ENCODE measurements at places on chromosomes 5 and 9.

DNA sequence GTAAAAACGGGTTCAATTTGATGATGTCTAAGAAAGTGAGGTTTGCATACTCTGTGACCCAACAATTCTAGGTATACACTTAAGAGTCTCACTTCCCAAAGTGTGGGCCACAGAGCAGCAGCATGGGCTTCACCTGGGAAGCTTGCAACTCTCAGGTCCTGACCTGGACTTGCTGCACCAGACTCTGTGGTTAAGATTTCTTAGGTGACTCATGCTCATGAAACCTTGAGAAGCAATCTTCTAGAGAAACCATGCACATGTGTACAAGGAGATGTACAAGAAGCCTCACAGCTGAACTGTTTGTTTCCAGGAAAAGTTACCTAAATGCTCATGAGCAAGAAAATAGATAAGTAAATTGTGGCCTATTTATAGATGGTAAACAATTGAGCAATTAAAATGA lies 30.0 kb downstream of the DNAJC21 start:
- peak; percentile 30 for DNase-seq

- no peak for DNase-seq
These were observed 237.0 kb downstream of the PAPPA start for GRCh38 chr9:116390303-116391228.

DNA sequence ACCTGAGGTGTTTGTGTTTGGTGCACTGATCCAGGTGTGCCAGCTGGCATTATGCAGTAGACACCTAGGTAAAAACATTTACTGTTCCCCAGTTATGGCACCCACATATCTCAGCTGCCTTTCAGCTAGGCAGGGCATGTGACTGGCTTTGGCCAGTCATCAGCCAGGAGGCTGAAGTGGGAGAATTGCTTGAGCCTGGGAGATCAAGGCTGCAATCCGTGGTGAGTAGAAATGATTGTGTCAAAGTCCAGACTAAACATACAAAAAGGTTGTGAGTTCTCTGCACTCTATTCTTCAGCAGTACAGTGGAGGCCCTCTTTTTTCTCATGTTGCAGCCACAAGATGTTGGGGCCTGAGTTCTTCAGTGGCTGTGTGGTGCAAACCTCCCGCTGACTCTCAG lies 3.2 kb upstream of the FBLL1 start:
- no peak for DNase-seq

DNA sequence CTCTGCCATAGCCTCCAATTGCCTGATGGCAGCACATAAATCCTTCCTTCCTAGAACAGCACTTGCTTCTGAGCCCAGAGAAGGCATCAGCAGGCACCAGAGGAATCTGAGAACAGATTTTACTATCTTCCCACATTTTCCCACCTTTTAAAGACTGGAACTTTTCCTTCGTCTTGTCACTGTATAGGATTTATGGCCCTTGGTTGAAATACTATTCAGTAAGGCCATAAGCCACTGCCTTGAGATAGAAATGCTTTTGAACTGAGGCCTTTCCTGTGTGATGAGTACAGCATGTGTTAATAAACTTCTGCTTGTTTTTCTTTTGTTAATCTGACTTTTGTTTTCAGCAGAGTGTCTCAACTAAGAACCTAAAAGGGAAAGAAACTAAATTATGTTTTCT lies 84.3 kb downstream of the MRPS27 start:
- DNase-seq: no peak

Measured in stimulated activated CD8-positive, alpha-beta memory T cell treated with anti-CD3 and anti-CD28 coated beads, Interleukin-4, amount 100 ng/mL, for 48 hours (primary cell).